Esophagus squamous epithelium (tissue), 5 donors: ENCODE measurements at places on chromosomes 6 and 20.

GRCh38 chr6:145529582-145529981 is 205.7 kb downstream of the EPM2A start:
- no peak for DNase-seq

DNA sequence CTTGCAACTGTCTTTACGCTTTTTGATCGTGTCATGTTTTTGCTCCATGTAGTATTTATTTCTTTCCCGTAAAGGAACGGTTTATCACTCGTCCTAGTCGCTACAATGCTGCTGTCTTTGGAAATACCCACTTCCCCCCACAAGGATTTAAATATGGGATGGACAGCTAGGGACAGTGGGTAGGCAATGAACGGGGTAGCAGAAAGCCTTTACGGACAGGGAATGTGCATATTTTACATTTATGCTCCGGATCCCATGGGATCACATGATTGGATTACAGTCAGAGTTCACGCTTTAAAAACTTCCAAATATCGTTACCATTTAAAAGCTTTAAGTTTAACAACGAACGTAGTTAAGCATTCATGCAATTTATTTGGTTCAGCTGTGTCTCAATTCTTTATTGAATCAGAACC is 1.2 kb downstream of the HIVEP1 start:
- no peak for DNase-seq

DNA sequence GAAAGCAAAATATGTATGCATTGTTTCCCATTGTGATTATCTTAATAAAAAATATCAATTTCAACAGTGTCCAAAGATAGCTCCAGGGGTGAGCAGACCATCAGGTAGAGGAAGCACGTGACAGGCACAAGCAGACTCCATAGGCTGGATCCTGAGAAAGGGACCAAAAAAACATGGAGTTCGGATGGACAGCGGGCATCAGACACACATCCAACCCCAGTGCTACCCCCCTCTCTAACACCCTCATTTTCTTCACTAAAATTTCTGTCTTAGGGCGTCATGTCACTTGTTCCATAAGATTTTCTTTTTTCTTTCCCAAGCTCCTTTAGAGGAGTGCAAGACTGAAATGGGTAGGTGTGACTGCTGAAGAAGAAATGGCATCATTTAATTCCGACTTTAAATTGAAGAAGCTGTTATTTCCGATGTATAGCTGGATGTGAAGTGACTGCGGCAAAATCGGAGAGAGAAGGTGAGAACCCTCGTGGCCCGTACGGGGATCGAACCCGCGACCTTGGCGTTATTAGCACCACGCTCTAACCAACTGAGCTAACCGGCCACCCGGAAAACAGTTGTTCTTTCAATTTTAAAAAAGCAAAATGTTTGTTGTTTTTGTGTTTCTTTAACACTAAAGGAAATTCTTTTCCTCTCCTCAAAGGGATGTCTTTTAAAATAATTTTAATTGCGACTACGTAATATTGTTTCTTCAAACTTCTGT is 10.3 kb upstream of the PRSS16 start:
- DNase-seq, result no peak

DNA sequence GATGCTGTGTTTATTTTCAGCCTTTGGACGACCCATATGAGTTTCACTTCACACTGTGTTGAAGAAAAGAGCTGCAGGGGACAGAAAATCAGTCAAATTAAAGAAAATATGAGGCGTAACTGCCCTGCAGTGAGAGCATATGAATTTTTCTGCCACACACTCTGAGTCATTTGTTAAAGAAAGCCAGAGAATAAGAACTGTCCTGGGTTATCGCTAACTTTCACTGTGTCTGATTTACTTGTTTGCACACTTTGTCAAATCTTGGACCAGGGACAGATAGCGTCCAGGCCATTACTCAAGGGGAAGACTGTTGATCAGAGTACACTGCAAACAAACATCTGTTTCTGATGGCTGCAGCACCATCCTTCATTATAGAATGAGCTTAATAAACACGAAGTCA is 126.8 kb upstream of the AGPAT4 start:
- no peak for DNase-seq

- DNase-seq, result no peak
Measured at GRCh38 chr6:36119209-36119608, 11.1 kb upstream of the MAPK13 start.

DNA sequence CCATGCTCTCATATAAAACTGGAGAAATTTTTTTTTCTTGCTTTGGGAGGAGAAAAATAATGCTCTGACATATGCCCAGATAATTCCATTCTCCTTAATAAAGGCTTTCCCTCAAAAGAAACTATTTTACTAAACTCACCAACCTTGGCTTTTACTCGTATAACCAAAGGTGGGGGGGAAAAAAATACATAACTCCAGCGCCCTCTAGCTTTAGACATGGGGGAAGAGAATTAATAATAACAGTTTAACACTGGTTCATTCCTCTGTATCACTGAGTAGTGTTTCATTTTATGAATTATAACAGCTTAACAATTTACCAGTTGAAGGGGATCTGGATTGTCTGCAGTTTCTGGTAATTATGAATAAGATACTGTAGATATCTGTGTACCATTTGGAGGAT is 1226.1 kb downstream of the GRIK2 start:
- no peak for DNase-seq

- DNase-seq, result no peak
Measured at GRCh38 chr6:50820869-50821264, 2.2 kb downstream of the TFAP2B start.

- no peak for DNase-seq
Measured at GRCh38 chr6:56947924-56948323, 7.0 kb upstream of the BEND6 start.

DNA sequence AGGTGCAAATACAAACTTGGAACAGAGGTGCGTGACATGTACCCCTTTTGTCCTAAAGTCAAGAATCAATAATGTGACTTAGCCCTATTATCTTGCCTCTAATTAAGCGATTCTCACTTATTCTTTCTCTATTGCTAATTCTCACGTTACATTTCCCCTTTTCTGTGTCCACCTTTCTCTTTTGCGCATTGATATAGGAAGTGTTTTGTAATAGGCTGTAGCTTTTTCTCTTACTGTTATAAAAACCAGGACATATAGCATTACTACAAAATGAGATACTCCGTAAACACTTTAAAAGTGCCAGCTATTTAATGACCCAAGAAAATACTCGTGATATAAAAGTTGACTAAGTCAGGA is 669 bp upstream of the TMEM30A start:
- DNase-seq, result no peak

- no peak for DNase-seq
Measured at GRCh38 chr20:18066421-18067333, 9.0 kb upstream of the OVOL2 start.

DNA sequence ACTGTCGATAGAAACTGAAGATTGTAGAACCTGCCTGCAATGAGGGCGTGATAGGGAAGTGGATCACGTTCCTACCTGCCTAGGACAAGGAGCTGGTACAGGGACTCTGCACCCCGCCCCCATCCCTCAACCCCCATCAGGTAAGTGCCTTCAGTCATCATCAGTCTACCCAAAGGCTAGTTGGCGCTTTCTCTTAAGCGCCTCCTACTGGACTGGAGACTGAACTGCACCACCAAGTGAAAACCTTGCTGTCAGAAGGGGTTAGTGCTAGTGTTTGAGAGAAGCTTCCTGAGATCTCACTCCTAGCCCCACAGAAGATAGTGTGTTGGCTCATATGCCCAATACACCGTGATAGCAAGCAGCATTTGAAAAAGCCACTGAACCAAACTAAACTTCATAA is 706.5 kb upstream of the MAN1A1 start:
- no peak for DNase-seq

- DNase-seq, result no peak
Measured at GRCh38 chr20:23966927-23967615, 21.5 kb downstream of the GGTLC1 start.

DNA sequence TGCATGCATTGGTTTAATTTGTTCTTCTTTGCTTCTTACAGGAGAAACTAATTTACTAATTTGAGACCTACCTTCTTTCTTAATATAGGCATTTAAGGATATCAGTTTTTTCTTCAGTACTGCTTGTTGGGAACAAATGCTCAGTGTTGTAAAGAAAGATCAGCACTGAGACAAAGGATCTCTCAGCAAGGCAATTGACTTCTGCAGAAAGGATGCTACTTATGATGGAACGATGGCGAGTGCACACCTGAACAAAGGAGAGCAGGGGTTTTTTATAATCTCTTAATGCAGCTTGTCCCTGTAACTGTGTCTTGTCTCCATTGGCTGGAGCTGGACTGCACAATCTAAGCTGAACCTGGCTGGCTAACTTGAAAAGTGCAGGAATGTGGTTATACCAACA is 64.2 kb downstream of the RPP21 start:
- DNase-seq, result no peak

- DNase-seq, result no peak
Measured at GRCh38 chr20:46803123-46804020, 91.3 kb upstream of the EYA2 start.

DNA sequence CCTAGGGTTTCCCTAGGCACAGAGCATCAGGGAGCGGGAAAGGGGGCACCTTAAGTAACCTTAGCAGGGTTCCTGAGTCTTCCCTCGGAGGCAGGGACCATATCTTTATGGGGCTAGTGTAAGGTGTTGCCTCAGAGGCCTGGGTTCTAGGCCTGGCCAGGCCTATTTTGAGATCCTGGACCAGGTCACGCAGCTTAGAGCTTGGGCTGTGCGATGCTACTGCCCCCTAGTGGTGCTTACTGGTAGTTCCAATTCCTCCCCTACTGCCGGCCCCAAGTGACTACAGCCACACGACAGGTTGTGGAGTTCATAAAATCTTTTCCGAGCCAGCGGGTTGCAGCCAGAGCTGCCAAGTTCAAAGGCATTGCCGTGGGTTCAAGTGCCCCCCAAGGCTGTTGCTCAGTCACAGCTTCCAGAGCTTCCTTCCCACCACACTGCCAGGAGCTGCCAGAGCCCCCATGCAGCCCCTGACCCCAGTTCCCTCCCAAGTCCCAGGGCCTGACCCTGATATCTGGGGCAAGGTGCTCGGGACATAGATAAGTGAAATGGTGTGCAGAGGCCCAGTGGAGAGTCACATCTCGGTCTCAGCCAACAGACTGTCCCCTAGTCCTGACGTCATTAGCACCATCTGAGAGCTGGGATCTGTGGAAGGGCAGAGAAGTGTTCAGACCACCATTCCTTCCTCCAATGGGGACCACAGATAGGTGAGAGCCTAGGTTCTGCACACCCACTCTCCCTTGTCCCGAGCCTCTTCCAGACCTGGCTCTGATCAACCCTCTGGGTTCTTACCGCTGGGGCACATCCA is 3.3 kb downstream of the LRRC73 start:
- DNase-seq, result no peak

DNA sequence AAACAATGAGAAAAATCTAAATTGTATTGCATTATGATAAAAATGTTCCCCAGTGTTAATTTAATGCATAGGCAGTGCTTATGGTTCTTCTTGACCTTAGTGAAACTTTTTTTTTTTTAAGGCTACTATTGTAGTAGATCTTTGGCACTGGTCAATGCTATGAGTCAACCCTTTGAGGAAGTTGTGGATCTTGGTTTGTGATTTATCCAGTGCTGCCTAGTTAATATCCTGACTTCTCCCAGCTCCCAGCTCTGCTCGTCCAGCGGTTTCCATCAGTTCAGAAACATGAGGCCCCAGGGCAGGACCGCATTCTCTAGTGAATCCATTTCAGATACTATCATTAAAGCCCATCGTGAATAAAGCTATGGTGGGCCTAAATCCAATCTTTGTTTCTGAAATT is 364.5 kb upstream of the JARID2 start:
- DNase-seq, result no peak

GRCh38 chr6:11368760-11369159 is 136.3 kb upstream of the NEDD9 start:
- no peak for DNase-seq
